ENCODE measurements at places on chromosomes 2 and 18.

DNA sequence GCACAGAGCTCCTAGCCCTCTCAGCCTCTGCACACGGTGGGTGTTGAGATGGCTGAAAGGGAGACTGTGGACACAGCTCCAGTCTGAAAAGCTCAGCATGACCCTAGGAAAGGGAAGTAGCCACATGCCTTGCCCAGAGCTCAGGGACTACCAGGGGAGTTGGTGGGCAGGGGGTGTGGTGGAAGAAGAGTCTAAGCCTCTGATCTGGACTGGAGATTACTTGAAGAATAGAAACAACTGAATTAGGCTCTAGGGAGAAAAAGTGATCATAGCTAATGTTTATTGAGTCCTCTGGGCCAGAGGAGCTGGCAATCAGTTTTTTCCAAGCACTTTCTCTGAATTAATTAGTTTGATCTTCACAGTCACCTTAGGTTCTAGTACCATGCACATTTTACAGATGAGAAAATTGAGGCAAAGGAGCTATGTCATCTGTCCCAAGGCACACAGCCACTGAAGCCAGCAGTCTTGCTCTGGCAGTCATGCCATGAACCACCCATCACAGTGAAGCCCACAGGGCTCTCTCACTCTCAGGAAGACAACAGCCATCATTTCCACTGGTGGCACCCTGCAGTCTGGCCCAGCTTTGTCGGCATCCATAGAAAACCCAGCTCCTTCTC, 10.3 kb downstream of the SDC1 start:
- no peak overlapping the region for H3K4me3 ChIP-seq
- no peaks in the 10 kb centered on the region for H3K27me3 ChIP-seq
- DNase-seq: peak; percentile 45
- H3K4me1 ChIP-seq: peaks cover 22% of the 10 kb centered on the region
- H3K36me3 ChIP-seq: no peaks in the 10 kb centered on the region
- no peak overlapping the region for H3K27ac ChIP-seq

DNA sequence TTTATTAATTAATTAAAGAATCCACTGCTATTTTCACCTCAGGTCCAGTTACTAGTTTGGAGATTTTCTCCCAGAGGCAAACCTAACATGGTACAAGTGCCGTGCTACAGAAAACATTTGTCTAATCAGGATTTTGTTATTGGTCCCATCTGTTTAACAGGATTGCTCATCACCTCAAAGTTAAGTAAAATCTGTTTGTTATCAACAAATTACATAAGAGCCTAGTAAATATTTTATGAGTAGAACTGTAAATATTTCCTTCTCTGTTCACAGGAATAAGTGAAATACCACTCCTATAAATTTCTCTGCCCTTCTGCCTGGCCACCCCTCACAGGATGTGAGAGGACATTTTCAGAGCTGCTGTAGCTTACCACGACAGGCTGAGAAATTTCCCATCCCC, 200.2 kb downstream of the RAD51AP2 start:
- no peaks in the 10 kb centered on the region for H3K36me3 ChIP-seq
- no peak overlapping the region for H3K27ac ChIP-seq
- peaks cover 3% of the 10 kb centered on the region for H3K27me3 ChIP-seq
- H3K4me3 ChIP-seq: no peak overlapping the region

DNA sequence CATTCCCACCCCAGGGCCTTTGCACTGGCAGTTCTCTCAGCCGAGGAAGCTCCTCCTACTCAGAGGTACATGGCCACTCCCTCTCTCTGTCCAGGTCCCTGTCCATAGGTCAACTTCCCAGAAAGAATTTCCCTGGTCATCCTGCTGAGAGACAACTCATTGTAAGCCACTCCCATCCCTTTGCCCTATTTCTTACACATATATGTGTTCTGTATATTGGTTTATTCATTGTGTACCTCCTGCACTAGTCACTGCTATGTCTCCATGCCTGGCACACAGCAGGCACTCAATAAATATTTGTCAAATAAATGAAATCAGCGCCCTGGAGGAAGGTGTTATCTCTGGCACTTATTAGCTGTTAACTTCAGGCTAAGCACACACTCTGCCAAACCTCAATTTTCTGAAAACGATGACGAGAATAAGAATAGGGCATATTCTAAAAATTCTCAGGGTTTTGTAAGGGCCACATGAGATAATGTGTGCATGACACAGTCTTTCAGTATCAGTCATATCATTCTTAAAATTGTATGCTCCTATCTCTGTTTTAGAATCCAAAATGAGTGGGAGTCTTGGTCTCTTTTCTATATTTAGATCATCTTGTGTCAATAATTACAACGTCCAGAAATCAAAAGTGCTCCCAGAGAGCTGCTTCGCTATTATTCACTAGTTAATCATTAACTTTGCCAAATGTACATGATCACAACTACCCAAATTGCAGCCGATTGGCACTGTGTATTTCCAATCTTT, 198.0 kb downstream of the ALK start:
- H3K4me3 ChIP-seq: no peak overlapping the region
- no peaks in the 10 kb centered on the region for H3K27me3 ChIP-seq
- H3K27ac ChIP-seq: no peak overlapping the region

GRCh38 chr18:46555724-46556123, 101.3 kb downstream of the LOXHD1 start:
- no peak overlapping the region for H3K4me3 ChIP-seq
- DNase-seq: peak; percentile 88
- H3K36me3 ChIP-seq: no peaks in the 10 kb centered on the region
- H3K27me3 ChIP-seq: no peaks in the 10 kb centered on the region

DNA sequence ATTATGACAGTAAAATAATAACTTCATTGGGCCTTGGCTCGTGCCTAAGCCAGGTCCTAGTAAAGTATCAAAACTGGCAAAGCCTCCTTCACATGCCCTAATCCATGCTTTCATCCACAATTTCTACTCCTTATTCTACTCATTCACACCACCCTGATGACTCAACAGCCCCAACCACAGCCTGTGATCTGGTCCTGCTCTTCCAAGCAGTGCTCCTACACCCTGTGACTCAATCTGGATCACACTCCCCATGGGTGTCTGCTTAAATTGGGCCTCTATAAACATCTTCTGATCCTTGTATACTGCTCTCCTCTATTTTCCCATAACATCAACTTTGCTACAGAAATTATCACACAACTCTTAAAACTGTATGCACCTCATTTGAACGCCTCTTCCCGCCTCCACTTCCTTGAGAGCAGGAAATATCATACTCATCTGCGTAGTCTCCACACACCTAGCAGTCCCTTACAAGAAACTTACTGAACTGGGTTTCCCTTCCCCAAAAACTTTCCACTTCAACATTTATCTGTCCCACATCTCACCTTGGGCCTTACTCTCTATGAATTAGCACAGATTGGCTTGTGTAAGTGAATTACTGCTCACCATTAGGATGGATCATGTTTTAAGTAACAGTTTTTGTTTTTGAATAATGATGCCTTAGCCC, 15.9 kb downstream of the GTF3C3 start:
- no peaks in the 10 kb centered on the region for H3K27me3 ChIP-seq
- H3K27ac ChIP-seq: no peak overlapping the region
- peak; percentile 50 for DNase-seq
- no peak overlapping the region for H3K4me3 ChIP-seq
